ENCODE measurements at places on chromosomes 1 and 21.

GRCh38 chr1:180937012-180937372, 24.3 kb downstream of the KIAA1614 start:
- no peak for DNase-seq

DNA sequence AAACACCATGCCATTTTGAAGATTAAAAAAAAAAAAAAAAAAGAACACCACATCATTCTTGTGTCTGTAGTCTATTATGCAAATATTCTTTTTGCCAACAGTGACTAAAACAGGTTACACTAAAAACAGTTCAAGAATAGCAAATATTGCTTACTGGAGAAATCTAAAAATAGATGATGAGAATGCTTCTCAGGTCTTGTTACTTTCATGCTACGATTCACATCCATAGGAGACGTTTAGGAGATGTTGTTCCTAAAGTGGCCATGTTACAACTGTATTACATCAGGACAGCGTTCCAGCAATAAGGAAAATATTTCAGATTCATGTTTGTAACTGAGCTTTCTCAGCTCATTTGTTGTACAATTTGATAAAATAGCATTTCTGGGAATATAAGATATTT, 32.3 kb downstream of the RAB3GAP2 start:
- DNase-seq: no peak

- DNase-seq: no peak
These were observed 49.6 kb upstream of the HOOK1 start for GRCh38 chr1:59765011-59765730.

- DNase-seq: no peak
These were observed 48.9 kb upstream of the A3GALT2 start for GRCh38 chr1:33369764-33370163.

- no peak for DNase-seq
These were observed 388.0 kb downstream of the PLPP3 start for GRCh38 chr1:56191369-56191768.

GRCh38 chr21:31181082-31181750, 142.9 kb upstream of the KRTAP19-8 start:
- DNase-seq: no peak

- no peak for DNase-seq
These were observed 63.9 kb downstream of the CSMD2 start for GRCh38 chr1:34101151-34101550.

- no peak for DNase-seq
These were observed 25.4 kb downstream of the ANGEL2 start for GRCh38 chr1:212990276-212990675.

DNA sequence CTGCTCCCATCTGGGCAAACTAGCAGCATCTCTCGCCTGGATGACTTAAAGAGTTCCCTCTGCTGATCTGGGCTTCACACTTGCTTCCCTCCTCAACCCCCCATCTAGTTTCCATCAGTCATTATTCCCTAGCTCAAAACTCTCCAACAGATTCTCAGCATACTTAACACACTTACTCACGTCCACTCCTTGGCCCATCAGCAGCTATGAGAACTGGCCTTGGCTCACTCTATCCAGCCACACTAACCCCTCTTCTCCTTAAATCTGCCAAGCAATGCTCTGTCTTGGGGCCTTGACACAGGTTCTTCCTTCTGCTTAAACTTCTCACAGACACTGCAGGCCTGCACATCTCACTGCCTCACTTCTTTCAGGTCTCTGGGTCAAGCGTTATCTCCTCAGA, 41.6 kb downstream of the GNG12 start:
- DNase-seq: no peak

DNA sequence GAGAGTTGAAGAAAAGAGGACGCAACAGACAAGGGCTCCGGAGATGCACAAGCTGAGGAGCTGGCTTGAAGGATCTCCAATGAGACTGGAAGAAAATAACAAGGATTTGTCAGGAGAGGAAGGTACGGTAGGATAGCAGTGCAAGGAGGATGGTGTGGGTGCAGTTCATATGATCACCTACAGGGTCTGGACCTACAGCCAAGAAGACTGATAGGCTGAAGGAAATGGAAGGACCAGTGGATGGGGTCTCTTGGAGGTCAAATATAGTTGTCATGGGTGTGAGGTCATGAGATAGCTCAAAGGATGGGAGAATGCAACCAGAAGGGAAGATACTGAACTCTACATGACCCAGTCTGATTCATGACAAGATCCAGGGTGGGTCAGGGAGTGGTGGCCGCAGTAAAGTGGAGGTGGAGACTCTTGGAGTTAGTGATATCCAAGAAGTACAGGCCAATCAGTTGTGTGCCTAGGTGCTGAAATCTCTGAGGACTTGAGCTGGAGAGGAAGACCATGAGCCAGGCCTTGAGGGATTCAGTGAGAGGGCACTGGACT, 15.3 kb upstream of the KANK4 start:
- DNase-seq: no peak

DNA sequence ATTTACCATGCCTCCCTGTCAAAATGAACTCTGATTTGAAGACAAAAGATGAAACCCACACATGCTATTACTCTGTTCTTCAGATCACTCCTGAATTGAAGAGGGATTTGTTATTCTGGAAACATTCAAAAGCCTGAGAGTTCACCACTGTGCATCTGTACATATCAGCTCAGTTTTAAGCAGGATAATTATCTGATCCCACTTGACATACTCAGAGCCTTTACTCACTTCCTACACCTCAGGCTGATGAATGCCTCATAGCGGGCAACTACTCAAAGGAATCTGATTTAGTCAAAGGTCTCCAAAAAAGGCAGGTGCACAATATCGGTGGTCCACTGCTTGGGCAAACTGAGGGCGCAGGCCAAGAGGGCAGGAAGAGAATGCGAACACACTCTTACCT, 47.5 kb upstream of the LPAR3 start:
- no peak for DNase-seq

DNA sequence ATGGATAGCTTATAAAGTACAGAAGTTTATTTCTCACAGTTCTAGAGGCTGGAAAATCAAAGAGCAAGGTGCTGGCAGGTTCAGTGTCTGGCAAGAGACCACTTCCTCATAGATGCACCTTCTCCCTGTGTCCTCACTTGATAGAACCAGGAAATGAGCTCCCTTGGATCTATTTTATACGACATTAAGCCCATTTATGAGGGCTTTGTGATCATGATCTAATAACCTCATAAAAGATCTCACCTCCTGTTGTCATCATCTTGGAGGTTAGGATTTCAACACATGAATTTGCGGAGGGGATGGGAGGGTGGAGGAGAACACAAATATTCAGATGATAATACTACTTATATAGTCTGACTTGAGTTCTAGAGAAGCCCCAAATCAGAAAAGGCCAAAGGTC, 222.1 kb upstream of the SNX7 start:
- DNase-seq: no peak

DNA sequence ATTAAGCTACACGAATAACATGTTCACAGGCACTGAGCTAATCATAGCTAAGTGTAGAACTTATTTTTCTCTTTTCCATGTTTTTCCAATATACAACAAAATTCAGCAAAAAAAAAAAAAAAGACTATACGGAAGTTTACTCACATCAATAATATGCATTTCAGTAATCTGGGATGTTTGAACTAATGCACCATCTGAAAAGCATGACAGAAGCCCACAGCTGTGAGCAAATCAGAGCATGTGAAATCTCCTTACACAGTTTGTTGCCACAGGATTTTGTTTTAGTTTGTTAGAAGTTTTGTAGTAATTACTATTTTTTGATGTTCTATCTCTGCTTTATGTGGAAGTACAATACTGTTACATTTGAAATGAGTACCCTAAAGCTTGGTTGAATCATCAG, 1051.7 kb downstream of the TTLL7 start:
- no peak for DNase-seq

DNA sequence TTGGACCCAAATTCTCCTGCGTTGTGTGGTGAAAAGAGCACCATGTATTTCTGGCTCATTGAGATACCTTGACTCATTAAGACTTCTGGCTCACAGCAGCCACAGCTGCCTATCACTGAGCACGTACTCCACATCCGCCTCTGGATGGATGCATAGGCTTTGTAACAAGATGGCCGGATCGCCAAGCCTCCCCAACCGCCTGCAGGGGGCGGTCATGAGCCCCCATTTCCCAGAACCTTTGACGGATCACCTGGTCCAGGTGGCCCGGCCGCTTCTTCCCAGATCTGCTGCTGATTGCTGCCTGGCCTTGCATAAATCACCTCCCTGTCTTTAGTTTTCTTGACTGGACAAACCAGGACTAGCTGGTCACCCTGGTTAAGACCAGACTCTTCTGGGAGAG, 156.5 kb upstream of the KLHDC7A start:
- no peak for DNase-seq

DNA sequence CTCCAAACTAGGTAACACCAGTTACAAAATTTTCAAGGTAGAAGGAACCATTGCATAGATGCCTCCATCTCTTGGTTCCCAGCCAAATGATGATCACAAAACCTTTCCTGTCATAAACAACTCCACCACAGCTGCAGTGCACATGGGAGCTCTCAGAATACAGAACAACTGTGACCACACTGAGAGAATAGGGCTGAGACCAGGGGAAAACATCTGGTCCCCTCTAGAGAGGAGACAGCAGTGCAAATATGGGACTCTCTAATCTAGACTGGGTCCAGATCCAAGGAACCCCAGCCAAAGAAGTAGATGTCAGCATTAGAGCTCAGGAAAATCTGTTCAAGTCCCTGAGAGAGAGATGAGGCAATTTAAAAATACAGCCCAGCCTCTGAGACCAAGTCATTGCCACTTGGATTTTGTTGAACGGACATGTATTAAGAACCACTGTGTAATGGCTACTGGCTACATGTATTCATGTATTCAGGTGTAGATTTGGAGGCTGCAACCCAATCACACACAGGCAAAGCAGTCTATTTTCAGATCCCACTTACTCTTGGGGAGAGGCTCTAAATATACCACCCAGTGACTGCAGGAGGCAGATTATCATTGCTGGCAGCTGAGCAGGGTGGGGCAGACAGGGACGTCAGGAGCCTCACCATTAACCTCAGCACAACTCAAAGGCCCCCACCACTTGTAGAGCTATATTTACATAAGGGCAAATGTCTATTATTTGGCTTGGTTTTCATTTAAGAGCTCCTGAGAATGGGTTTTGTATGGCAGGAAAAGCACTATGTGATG, 7.6 kb upstream of the RXRG start:
- DNase-seq: no peak

- no peak for DNase-seq
These were observed 143.7 kb upstream of the CSF3R start for GRCh38 chr1:36626435-36626834.

DNA sequence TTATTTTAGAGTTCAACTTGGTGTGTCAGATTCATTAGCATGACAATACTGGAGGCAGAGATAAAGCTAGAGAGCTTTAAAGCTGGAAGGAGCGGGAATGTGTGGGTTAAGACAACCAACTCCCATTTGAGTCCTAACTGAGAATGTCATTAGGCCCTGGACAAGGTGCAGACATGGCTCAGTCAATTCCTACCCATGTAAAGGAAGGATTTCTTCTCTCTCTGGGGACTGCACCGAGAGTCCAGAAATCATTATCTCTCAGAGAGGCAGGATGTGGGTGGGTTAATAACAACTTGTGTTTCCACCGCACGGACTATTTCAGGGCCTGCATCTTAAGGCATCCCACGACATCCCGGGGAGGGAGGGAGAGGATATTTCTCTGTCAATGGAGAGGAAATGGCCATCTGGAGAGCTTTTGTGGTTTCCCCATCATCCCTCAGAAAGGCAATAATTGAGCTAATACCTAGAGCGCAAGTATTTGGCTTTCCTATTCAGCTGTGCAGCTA, 46.7 kb upstream of the SARS1 start:
- DNase-seq: no peak

- DNase-seq: no peak
These were observed 1.2 kb downstream of the HPDL start for GRCh38 chr1:45327644-45328515.

GRCh38 chr1:162349635-162350330, 26.9 kb downstream of the SPATA46 start:
- no peak for DNase-seq

DNA sequence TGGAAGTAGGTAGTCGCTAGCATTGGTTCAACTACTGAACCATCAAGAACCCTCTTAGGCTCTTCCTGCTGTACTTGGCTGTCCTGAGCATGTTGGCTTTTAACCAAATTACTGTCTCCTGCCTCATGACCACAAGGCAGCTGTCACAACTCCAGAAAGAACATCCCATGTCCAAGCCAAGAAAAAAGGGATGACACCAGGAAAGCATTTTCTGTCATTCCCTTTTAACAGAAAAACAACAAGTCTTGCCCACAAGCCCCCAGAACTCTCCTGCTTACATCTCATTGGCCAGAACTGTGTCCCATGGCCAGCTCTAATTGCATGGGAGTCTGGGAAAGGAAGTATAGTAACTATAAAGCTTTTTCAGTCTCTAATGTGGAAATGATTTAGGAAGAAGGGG, 2.4 kb upstream of the RNU5D-1 start:
- DNase-seq: no peak

- DNase-seq: no peak
These were observed 3.2 kb downstream of the PSRC1 start for GRCh38 chr1:109279615-109280278.

GRCh38 chr1:111511370-111511769, 7.9 kb upstream of the ADORA3 start:
- no peak for DNase-seq

GRCh38 chr1:10339815-10340214, 59.0 kb upstream of the PGD start:
- DNase-seq: no peak

DNA sequence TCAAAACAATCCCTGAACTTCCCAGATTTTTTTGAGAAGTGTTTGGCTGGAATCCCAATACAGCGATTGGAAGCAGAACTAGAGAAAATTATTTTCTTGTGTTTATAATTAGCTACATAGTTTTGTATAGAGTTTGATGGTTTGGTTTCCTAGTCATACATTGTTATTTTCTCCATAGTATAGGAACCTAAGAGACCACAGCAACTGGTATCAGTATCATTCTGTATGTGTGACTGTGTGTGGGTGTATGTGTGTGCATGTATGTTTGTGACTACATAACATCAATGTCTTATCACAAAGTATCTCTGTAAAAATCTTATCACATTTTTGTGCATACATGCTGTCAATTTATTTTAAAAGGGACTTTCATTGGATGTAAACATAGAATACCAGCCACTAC, 780.5 kb downstream of the MRPL39 start:
- no peak for DNase-seq

GRCh38 chr1:7885513-7886404, 32.9 kb upstream of the UTS2 start:
- DNase-seq: no peak

GRCh38 chr1:231801042-231801585, 174.5 kb downstream of the DISC1 start:
- no peak for DNase-seq

- DNase-seq: no peak
These were observed 8.8 kb upstream of the CEP85 start for GRCh38 chr1:26225033-26225831.

DNA sequence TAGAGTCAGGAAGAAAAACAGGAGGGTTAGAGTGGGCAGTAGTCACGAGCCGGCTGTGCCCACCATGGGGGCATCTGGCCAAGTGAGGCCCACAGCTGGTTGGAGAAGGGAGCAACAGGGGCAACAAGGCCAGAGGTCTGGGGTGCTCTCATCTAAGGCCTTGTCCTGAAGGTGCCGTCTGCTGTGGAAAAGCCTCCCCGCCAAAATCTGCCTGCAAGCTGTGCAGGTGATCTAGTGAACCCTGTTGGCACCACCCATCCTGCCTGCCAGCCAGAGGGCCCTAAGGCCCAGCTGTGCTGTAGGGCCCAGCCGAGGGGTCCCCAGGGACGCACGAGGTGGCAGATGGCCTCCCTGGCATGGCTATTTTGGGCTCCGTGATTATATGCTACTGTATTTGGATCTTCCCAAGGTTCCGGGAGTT, 51.3 kb downstream of the LGR6 start:
- DNase-seq: no peak

Measured in stimulated activated CD4-positive, alpha-beta T cell treated with anti-CD3 and anti-CD28 coated beads, Interleukin-1b, Interleukin-23, amount 100 ng/mL, for 1 hour (primary cell).